Type B pancreatic cell (in vitro differentiated cells): ENCODE measurements at places on chromosomes 1 and 21. TPM values are rescaled to one million over a fixed set of nuclear protein-coding genes. Genes with fewer than 3 reads are reported as not detected.

Gene DENND1B
- total RNA-seq = 8.7 and 8.8 TPM in 2 replicates

Gene RGL1
- total RNA-seq = 9.5 and 17.0 TPM in 2 replicates

Gene VASH2
- total RNA-seq = 3.5 and 27.4 TPM in 2 replicates

Gene TMEM63A
- total RNA-seq = 63.3 and 78.0 TPM in 2 replicates

Gene SMCP
- not detected in 2 replicates for total RNA-seq

Gene NBPF11
- 14.6 and 18.0 TPM in 2 replicates for total RNA-seq

Gene BMP8B
- total RNA-seq = 1.5 and 2.4 TPM in 2 replicates

Gene DISC1
- total RNA-seq = 1.2 and 4.7 TPM in 2 replicates

Gene NR1I3
- total RNA-seq = not detected in 2 replicates

Gene CD2
- total RNA-seq = 0.17 TPM in 1 of 2 replicates, not detected in the other

Gene PIGC
- total RNA-seq = 36.0 and 37.3 TPM in 2 replicates

Gene HSD3B1
- 1.3 and 10.3 TPM in 2 replicates for total RNA-seq

Gene CFHR1
- not detected in 2 replicates for total RNA-seq

Gene BLACAT1
- total RNA-seq = 2.4 and 6.8 TPM in 2 replicates

Gene SYPL2
- total RNA-seq = 0.33 and 0.58 TPM in 2 replicates

Gene ADORA3
- not detected in 2 replicates for total RNA-seq

Gene GSTM5
- 0.17 and 0.52 TPM in 2 replicates for total RNA-seq

Gene DCLRE1B
- total RNA-seq = 5.7 and 16.0 TPM in 2 replicates

Gene FMO5
- 2.4 and 3.8 TPM in 2 replicates for total RNA-seq

Gene AQP10
- 0.12 and 0.27 TPM in 2 replicates for total RNA-seq

Gene CHRM3
- total RNA-seq = 2.4 and 2.7 TPM in 2 replicates

Gene ANGPTL3
- 2.2 and 2.6 TPM in 2 replicates for total RNA-seq

Gene CD1D
- 0.24 and 0.29 TPM in 2 replicates for total RNA-seq

Gene DYNLT5
- 4.1 TPM in 1 of 2 replicates, not detected in the other for total RNA-seq

Gene CALML6
- 0.36 and 0.65 TPM in 2 replicates for total RNA-seq

Gene HES3
- total RNA-seq = not detected in 2 replicates

Gene NHLH1
- total RNA-seq = 0.48 and 2.2 TPM in 2 replicates

Gene CR1
- 0.02 and 0.56 TPM in 2 replicates for total RNA-seq

Gene LCE1A
- total RNA-seq = not detected in 2 replicates

Gene DNAJC28
- total RNA-seq = 2.3 and 3.0 TPM in 2 replicates

Gene GSTM1
- total RNA-seq = 6.6 and 37.3 TPM in 2 replicates

Gene TMCO1
- 95.0 and 109 TPM in 2 replicates for total RNA-seq

Gene S100A8
- 667 and 678 TPM in 2 replicates for total RNA-seq

Gene PADI2
- total RNA-seq = 3.5 and 5.6 TPM in 2 replicates

Gene TSPAN1
- total RNA-seq = 22.2 and 27.6 TPM in 2 replicates

Gene GBP3
- 10.1 and 20.3 TPM in 2 replicates for total RNA-seq

Gene CADM3
- total RNA-seq = 3.4 and 5.8 TPM in 2 replicates

Gene PUSL1
- total RNA-seq = 20.4 and 25.5 TPM in 2 replicates

Gene PLD5
- total RNA-seq = 2.6 and 6.9 TPM in 2 replicates

Gene C1orf226
- 12.6 and 15.8 TPM in 2 replicates for total RNA-seq

Gene GRHL3
- total RNA-seq = 70.6 and 194 TPM in 2 replicates

Gene FCER1A
- total RNA-seq = not detected in 2 replicates

Gene CSF3R
- 2.1 and 10.6 TPM in 2 replicates for total RNA-seq

Gene IGSF3
- 42.9 and 48.4 TPM in 2 replicates for total RNA-seq

Gene FMO2
- total RNA-seq = 0.60 TPM in 1 of 2 replicates, not detected in the other

Gene ELAPOR1
- 25.6 and 27.4 TPM in 2 replicates for total RNA-seq

Gene S100A1
- 0.97 TPM in 1 of 2 replicates, not detected in the other for total RNA-seq

Gene SDHB
- total RNA-seq = 72.7 and 101 TPM in 2 replicates

Gene LRRN2
- 3.4 and 19.0 TPM in 2 replicates for total RNA-seq
